ENCODE measurements at places on chromosomes 3 and 15.

DNA sequence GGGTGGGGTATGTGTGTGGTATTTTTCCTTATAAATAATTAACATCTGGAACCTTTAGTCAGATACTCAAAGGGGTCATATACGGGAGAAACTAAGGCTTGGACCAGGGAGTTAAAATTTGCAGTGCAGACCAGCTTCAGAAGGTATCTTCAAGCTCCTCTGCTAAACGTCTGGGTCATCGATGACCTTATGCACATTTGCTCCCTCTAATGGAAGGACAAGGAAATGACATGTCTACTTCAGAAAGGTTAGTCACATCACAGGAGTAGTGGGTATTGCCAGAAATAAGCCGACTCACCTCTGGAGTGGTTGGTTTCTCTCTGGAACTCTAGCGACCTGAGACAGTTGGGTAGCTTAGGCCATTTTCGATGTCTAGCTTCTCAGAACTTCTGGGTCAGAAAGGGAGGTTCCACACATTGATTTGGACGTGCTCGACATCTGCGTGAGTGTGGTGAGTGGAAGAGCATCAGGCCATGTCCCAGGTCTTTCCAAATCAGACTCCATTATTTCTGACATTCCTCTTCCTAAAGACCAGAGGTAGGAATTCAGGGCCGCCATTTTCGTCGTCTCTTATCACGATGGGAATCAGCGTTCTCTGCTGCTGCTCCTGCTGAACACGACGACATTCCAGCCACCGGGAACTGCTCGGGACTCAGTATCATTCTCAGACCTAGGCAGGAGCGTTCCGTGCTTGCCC, 31.8 kb upstream of the RASA2 start:
- peak; percentile 84 for DNase-seq

DNA sequence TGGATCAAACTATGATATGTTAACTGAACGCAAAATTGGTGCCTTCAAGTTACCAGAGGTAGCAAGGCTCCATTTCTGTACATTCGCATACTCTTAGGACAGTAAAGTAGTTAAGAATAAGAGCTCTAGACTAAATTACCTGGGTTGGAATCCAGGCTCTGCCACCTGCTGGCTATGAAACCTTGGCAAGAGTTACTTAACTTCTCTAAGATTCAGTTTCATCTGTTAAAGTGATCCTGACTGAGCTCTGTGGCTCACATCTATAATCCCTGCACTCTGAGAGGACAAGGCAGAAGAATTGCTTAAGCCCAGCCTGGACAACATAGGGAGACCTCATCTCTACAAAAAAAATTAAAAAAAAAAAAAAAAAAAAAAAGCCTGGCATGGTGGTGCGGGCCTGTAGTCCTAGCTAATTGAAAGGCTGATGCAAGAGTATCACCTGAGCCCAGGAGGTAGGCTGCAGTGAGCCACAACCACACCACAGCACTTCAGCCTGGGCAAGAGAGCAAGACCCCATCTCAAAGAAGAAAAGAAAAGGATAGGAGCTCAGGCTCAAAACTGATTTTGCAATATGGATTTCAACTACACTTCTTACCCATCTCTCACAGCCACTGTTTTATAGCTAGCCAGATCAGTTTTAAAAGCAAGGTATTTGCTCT, 21.3 kb downstream of the GSK3B start:
- DNase-seq, result no peak

DNA sequence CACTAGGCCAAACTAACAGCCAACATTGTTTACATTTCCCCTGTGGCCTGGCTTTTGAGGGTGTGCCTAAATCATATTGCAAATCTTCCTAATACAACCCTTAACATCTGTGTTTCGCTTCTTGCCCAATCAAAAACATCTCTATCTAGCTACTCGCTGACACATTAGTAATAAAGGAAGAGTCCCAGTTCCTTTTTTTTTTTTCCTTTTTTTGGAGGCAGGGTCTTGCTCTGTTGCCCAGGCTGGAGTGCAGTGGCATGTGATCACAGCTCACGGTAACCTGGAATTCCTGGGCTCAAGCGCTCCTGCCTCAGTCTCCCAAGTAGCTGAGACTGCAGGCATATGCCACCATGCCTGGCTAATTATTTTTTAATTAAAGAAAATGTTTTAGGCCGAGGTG, 2.1 kb upstream of the SRPRB start:
- DNase-seq, result no peak

DNA sequence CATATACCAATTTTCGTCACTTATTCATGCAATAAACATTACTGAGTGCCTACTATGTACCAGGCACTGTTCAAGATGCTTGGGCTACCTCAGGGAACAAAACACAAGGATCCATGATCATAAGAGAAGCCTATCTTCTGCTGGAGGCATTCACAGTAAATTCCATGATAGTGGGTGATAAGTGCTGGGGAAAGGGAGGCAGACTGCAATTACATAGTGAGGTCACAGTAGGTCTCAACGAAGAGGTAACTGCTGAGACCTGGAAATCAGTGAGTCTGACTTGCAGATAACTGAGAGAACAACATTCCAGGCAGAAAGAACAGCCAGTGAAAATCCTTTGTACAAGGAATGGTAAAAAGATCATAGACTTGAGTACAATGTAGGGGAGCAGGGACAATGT, 33.6 kb downstream of the RAF1 start:
- no peak for DNase-seq

DNA sequence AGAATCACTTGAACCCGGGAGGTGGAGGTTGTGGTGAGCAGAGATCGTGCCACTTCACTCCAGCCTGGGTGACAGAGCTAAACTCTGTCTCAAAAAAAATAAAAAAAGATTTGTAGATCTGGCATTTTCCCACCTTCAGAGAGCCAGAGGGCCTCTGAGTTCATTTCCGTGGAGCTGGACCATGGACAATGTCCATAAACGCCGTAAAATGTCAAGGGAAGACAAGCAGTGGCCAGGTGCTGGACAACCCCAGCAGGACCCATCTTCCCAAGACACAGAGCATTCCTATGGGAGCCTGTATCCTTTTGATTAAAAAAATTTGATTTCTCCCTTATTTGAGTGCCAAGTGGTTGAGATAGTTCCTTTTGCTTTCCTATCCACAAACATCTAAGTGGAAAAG, 67.4 kb upstream of the NR2E3 start:
- no peak for DNase-seq

DNA sequence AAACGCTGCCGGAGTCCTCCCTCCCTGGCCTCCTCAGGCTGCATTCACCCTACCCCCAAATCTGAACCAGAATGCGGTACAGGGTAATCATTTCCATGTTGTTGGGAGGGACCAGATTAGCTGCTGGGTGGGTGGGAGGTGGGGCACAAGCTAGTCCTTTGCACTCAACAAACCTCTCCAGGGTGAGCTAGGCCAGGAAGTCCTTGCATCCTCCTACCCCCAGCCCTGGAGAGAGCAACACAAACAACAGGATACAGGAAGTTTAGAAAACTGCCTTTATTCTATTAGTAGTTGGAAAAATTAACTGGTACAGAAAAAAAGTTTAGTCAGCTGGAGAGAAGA, 702 bp upstream of the GPX1 start:
- DNase-seq, result no peak

- DNase-seq, result no peak
These were observed 38.6 kb upstream of the TSEN2 start for GRCh38 chr3:12445523-12446240.

DNA sequence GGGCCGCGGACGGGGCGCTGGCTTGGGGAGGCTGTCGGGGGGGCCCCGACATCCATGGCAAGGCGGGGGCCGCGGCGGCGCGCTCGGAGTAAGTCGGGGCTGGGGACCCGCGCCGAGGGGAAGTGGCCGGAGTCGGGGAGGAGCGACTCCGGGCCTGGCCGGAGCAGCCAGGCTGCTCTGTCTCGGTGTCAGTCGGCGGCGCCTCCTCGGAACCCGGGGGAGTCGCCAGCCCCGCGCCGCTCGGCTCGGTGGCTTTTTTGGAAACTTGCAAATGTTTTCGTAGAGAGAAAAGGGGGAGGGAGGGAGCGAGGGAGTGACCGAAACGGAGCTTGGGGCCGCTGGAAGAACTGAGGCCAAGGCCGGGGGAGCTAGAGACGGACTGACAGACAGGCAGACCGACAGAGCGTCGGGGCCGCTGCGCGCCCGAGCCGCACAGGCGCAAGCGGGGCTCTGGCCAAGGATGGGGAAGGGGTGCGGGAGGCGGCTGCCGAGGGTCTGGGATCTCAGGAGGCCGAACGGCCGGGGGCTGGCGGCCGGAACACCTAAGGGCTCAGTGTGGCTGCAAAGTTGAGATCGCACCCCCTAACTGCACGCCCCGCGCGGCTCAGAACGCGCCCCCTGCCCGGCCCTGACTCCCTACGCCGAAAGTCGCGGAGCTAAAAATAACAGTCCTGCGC, 5.0 kb downstream of the PTH1R start:
- DNase-seq, result peak; percentile 17

GRCh38 chr3:46120983-46121382, 87.1 kb downstream of the CCR1 start:
- no peak for DNase-seq

GRCh38 chr3:69650066-69650419, 89.2 kb upstream of the MITF start:
- DNase-seq, result peak; percentile 49

DNA sequence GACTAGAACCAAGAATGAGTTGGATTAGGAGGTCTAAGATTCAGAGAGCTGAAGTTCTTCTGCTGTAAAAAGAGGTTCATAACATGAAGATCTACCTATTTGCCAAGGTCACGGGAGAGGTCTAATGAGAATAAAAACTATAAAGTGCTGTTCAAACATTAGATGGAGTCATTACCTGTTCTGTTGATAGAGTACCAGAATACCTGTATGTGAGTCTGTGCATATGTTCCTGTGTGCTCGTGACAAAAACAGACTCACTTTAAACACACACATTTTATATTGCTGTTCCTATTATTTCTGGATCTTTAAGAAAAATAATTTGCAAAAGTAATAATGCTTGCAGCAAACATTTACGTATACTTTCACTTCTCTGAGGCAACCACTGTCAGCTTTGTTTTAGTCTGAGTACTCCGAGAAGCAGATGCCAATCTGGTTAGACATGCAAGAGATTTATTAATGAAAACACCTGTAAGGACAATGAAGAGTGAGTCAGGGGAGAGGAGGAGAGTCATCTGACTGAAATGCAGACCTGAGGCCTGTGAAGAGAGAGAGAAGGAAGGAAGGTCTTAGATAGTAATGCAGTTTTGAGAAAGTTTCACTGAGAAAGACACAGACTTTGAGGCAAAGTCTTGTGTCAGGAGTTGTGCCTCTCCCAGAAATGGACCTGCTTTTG, 221.2 kb downstream of the SQOR start:
- no peak for DNase-seq

DNA sequence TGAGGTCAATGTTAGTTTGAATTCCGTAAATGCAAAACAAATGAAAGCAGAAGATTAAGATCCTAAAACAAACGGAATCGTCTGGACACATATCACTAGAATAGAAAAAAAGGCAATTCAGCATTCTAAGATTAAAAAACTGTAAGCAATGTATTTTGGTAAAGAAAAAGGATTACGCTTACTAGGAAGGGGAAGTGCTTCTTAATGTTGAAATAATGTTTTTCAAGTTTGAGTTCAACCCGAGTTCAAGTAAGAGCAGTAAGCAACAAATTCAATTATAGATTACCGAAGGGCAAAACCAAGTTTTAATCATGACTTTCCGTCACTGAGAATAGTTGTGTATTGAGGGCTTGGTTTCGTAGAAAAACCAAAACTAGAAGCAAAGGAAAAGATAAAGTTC, 637 bp downstream of the CIP2A start:
- DNase-seq, result peak; percentile 19

DNA sequence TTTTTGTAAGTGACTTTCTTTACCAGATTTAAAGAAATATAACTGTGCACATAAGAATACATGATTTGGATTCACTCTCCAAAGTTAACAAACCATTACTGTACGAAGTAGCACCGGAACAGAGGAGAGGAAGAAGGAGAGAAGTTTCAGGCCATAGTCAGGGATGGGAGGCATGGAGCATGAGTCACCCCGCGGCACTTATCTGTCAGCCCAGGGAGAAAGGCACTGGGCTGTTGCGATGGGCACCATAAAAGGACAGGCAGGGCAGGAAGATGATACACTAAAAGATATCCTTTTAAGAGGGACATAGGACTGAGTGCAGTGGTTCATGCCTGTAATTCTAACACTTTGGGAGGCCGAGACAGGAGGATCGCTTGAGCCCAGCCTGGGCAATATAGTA, 37.0 kb downstream of the TTC23 start:
- DNase-seq, result peak; percentile 76

DNA sequence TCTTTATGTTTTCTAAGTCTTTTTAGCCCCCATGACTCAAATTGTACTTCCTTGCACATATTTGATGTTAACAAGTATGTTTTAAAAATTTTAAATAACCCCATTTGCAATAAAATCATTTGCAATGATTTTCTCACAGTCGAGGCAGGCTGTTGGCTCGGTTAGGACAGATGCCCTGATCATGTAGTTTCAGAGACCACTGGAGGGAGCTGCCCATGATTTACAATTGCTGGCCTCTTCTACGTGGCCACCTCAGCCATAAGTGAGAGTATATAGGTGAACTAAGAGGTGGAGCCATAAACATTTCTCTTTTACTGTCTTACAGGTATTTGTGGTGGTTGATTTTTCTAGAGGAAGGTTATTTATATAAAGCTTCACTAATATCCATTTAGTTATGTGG, 1.7 kb downstream of the DTWD1 start:
- DNase-seq, result no peak

GRCh38 chr15:67144609-67145311, 79.4 kb downstream of the SMAD3 start:
- DNase-seq, result peak; percentile 99

GRCh38 chr3:74390121-74390877, 224.2 kb downstream of the CNTN3 start:
- DNase-seq, result no peak

- no peak for DNase-seq
These were observed 215.7 kb upstream of the SLC2A2 start for GRCh38 chr3:171242170-171242569.

Data from amniotic epithelial cell (primary cell).